ENCODE measurements at places on chromosomes 5 and 9.

- no peak for DNase-seq
Measured at GRCh38 chr5:116446356-116447005, 128.1 kb downstream of the SEMA6A start.

GRCh38 chr9:137236238-137236935 lies 4.7 kb upstream of the TUBB4B start:
- no peak for DNase-seq

- DNase-seq, result no peak
Measured at GRCh38 chr5:156359476-156359875, 32.5 kb downstream of the SGCD start.

DNA sequence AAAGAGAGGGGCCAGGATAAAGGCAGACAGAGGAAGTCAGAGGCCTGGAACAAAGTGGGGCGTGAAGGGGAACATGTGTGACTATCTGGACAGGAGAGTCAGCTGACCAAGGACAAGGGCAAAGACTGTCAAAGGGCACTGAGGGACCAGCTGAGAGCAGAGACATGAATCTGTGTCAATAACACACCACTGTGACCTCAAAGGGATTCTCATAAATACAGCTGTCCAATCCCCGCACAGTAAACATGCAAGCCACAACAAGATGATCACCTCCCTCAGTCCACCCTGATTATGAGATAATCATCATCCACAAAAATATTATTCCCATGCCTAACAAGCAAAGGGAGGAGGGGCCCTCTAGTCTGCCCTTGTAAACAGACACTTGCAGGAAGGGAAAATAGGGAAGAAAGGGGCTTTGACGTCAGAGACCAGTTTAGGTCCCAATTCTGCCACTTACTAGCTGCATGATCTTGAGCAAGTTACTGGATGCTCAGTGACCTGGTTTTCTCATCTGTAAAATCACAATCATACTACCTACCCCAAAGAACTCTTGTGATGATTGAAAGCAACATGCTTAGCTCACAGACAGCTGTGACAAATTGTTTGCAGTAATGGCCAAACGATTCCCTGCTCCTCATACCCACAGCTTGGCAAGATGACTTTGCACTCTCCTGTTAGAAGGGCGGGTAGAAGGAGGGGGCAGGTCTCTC lies 41.8 kb downstream of the RAPGEF1 start:
- no peak for DNase-seq

GRCh38 chr9:128216781-128217553 lies 13.8 kb downstream of the DNM1 start:
- DNase-seq, result no peak

DNA sequence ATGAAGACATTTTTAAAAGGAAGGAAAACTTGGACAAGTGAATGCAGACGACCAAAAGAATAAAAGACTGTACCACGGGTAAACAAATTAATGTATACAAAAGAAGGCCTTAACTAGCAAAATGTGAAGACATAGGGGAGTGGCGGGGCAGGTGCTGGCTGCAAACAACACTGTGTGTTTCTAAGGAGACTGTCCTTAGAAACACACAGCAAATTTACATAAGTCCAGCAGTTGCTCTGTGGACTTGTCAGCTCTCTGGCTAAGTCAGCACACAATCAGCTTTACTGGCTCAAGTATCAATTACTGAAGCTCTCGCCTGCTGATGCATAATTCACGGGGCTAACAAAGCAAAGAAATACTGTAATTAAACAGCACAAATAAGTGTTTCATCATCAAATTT lies 24.8 kb downstream of the PTBP3 start:
- no peak for DNase-seq

DNA sequence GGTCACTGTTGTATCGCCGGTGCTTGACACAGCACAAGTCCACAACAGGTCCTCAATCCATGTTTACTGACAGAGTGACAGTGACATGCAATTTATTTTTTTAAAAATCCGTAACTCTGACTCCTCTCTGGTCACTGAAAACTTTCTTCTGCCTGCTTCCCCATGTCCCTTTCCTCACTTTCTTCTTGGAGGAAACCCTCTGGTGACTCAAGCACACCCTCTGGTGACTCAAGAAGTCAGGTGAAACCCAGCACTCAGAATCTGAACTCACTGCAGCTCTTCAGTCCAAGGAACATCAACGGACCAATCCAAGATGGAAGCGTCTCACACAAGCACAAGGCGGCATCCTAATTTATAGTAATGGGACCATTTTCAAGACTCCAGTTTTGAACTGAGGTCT lies 245.9 kb downstream of the FSTL4 start:
- no peak for DNase-seq

DNA sequence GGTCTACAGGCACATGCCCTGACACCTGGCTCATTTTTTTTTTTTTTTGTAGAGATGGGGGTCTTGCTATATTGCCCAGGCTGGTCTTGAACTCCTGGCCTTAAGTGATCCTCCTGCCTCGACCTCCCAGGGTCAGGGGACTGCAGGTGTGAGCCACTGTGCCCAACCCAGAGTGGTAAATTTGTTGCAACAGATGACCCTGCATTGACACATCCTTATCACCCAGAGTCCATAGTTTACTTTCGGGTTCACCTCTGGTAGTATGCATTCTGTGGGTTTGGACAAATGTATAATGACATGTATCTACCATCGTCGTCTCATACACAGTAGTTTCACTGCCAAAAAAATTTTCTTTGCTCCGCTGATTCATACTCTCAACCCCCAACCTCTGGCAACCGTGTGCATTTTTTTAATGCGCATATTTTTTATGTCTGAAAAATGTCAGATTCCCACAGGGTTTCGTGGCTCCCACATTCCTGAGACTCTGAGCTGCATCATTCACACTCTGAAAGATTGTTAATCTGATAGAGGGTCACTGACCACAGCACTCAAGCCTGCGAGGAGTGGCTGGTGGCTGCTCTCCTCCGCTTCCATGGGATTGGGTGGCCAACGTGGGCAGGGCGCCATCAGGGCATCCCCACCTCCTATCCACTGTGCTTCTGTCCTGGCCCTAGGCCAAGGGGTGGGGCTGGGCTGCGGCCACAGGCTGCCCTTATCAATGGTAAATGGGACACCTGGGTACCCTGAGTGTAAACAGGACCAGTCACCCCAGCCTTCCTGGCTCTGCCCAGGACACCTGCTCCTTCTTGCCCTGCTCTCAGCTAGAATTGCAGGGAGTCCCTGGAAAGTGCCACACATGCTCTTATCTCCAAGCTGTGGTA lies 9.6 kb downstream of the NDST1 start:
- peak; percentile 91 for DNase-seq

GRCh38 chr5:161105525-161105924 lies 253.5 kb upstream of the ATP10B start:
- DNase-seq, result no peak

GRCh38 chr5:127206320-127207113 lies 84.1 kb upstream of the MEGF10 start:
- no peak for DNase-seq

- no peak for DNase-seq
Measured at GRCh38 chr9:114371343-114371944, 16.3 kb downstream of the AKNA start.

DNA sequence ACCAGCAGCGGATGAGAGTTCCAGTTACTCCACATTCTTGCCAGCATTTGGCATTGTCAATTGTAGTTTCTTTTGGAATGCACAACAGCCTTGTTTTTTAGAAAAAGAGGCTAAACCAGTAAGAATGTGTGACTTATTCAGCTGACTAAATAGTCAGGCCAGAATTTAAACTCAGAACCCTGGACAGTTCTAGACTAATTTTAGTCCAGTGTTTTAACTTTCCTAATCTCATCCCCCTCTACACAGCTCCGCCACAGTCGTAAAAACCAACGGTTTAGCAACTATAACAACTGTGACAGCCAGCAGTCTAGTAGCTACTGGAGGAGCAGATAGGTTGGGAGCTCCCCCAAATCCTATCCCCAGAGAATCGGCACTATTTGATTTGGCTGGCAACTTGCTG lies 103.7 kb downstream of the FOXD1 start:
- no peak for DNase-seq

DNA sequence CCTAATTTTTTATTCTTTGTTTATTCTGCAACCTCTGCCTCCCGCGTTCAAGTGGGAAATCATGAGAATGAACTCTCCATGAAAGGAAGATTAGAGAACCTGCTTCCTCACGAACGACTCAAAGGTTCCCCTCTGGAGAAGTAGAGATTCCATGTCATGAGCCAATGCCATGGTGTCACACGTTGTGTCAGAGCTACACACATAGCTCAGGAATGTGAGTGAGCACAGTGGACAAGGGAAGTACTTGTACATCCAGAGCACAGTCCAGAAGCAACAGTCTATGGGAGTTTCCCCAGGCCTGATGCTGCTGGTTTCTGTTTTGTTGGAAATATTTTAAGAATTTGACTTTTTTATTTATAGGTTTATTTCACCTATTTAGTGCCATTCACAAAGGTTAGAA lies 26.8 kb upstream of the PPP2CA start:
- DNase-seq, result no peak

GRCh38 chr9:93828331-93829097 lies 126.6 kb downstream of the BARX1 start:
- DNase-seq, result no peak

DNA sequence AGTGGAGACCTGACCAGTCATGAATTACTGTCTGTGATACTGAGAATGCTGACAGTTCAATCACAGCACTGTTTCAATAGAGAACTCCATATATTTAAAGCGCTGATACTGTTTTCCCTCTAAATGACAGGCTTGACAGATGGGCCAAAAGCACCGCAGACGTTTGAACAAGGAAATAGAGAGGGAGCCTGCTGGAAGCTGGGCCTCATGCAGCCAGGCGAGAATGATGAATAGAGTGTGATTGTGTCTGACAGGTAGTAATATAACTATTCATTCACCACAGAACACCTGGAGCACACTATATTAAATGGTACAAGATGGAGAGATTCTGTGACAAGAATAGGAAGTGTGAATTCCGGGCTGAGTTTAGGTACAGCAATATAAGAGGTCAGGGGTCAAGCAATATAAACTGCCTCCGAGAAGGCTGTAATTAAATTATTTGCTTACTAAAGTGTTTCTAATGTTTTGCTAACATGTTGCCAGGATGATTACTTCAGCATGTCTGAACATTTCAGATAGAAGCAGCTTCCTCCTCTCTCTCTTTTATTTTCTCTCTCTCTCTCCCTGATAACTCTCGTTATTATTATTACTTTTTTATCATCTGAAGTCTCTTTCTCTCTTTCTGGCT lies 297.7 kb downstream of the CSNK1G3 start:
- no peak for DNase-seq

- DNase-seq, result no peak
Measured at GRCh38 chr5:160787240-160787639, 64.8 kb downstream of the ATP10B start.

- no peak for DNase-seq
Measured at GRCh38 chr5:81189875-81190498, 43.1 kb upstream of the CKMT2 start.

DNA sequence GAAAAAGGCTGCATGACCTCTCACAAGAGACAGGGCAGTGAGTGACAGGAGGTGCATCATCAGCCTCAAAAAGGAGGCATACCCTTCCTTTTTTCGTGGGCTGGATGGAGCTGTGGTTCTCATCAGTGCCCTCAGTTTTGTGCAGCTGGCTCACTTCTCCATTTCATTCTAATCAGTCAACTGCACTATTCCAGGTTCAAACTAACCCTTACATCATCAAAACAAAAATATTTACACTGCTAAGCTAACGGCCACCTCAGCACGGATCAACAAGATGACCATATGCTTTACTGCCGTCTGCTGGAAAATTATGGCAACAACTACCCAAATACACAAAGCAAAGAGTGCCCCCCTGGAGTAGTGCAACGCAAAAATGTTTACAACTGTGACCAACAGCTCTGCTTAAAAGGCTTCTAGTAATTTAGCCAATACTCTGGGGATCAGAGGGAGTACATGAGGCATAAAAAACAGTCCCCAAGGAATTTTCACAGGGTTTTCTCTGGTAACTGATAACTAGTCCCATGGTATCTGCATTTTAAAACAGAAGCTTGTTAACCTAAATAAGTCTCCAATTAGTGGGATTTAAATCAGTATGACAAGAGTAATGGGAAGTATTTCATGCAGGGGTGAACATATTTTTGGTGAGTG lies 10.8 kb downstream of the KCNV2 start:
- DNase-seq, result no peak

DNA sequence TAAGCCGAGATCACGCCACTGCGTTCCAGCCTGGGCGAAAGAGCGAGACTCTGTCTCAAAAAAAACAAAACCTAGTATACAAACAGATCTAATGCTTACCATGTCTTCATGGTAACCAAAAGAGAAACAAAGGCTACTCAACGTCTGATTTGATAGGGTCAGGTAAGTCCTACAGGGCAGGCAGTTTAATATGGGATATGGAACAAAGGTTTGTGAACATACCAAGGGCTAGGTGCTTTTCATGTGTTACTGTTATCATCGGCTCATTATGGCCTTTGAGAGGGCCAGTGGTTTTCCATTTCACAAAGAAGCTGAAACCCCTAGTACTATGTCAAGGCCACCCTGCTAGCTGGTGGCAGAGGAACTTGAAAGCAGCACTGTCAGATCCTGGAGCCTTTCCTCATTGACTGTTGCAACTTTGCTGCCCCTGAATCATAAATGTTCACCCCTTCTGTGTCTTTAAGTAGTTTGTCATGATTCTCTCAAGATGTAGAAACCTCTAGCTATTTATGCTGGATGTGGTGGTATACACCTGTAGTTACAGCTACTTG lies 5.1 kb downstream of the IQGAP2 start:
- no peak for DNase-seq

- no peak for DNase-seq
Measured at GRCh38 chr5:145218019-145218418, 617.1 kb downstream of the PRELID2 start.

GRCh38 chr9:98401140-98402018 lies 145.9 kb upstream of the TBC1D2 start:
- no peak for DNase-seq

DNA sequence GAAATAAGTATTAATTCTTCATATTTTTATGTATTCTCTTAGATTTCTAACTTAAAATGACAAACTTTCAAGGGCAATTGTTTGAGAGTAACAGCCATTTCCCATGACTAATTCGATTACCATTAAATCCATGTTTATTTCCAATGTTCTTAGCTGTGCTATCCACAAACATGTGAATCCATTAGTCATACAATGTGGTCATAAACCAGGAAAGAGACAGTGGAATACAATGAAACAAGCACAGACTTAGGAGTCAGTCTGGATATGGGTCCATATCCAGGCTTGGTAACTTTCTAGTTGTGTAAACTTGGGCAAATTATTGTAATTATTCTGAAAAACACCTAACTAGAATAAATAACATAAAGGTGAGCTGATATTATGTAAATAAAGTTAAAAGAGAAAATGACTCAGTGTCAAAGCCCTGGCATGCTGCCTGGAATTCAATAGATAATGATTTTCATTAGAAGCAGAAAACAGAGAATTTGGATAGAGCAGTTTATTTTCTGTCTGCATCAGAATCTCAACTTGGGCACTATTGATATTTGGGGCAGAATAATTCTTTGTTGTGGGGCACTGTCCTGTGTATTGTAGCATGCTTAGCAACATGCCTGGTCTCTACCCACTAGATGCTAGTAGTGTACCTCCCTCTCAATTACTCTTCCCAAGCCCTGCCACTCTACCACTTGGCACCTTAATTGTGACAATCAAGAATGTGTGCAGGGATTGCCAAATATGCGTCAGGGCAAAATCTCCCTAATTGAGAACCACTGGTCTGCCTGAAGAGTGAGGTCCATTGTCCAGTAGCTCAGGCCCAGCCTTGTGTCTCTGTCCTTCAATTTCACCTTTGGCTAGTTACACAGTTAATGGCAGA lies 44.7 kb upstream of the SLC27A6 start:
- no peak for DNase-seq
